ENCODE measurements at places on chromosomes 2 and 18. TPM values are rescaled to one million over a fixed set of nuclear protein-coding genes. Genes with fewer than 3 reads are reported as not detected.

DNA sequence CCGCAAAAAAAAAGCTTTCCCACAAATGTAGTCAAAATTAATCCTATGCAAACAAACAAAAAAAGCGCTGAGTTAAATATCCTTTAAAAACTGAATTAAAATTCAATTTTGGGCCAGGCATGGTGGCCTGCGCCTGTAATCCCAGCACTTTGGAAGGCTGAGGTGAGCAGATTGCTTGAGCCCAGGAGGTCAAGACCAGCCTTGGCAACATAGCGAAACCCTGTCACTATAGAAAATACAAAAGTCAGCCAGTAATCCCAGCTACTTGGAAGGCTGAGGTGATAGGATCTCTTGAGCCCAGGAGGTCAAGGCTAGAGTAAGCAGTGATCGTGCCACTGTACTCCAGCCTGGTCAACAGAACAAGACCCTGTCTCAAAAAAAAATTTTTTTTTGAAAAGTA lies 8.8 kb upstream of the MARCHF7 start:
- DNase-seq, result no peak

- no peak for DNase-seq
These were observed 128.6 kb downstream of the INHBB start for GRCh38 chr2:120474486-120474885.

- DNase-seq, result no peak
These were observed 87.7 kb upstream of the DDX18 start for GRCh38 chr2:117726747-117727146.

DNA sequence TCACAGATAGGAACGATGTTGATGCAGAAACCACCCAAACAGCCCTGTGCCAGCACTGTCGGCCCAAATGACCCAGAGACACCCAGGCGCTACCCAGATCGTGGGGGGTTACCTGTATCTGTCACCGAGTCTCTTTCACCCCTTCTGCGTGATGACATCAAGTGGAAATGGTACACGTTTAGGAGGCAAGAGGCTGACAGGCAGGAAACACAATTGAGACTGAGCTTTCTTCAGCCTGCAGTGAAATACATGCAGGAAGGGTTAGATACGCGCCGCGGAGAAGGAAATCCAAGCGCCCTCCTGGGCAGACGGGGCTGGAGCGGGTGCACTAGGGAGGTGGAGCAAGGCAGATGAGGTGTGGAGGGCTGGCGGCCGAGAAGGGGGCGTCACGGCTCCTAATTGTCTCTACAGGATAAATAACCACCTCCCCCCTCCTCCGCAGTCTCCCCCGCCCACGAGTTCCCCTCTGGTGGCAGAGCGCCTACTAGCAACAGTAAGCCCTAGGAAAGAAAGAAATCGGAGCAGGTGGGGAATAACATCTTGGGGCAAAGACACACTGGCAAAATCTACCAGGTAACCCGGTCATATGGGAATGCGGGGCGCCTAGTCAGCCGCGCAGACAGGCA lies at the start of gene RNF152:
RNF152 (minus strand) TSS at position 325 of the 626 bp plus-strand sequence. CDS start 76,544 bp downstream, outside the sequence.
- peak; percentile 48 for DNase-seq

Gene KCNF1
- total RNA-seq, result not detected

All from upper lobe of left lung (tissue), 6 donors.